ENCODE measurements at places on chromosomes 5 and 9.

GRCh38 chr9:105319202-105319813 is 74.9 kb downstream of the SLC44A1 start:
- no peak for DNase-seq

DNA sequence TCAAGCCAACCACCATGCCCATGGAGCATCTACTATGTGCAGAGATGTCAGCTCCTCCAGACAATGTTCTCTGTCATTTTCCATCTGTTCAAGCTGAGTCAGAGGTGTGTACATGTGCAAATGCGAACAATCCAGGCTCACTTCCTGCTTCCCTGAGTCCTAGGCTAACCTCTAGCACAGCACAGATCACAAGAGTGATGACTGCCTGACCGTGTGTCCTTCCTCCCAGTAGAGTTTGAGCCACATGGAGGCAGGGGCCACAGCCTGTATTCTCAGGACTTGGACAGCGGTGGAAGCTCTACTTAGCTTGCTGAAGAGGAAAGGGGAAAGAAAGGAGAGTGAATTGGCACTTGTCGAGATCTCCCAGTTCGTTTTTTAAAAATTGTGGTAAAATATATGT is 87.2 kb downstream of the KCNIP1 start:
- DNase-seq, result no peak

- DNase-seq, result peak; percentile 73
These were observed 64.3 kb downstream of the RXRA start for GRCh38 chr9:134390537-134390936.

GRCh38 chr5:61609840-61610677 is 278.0 kb downstream of the ZSWIM6 start:
- no peak for DNase-seq

DNA sequence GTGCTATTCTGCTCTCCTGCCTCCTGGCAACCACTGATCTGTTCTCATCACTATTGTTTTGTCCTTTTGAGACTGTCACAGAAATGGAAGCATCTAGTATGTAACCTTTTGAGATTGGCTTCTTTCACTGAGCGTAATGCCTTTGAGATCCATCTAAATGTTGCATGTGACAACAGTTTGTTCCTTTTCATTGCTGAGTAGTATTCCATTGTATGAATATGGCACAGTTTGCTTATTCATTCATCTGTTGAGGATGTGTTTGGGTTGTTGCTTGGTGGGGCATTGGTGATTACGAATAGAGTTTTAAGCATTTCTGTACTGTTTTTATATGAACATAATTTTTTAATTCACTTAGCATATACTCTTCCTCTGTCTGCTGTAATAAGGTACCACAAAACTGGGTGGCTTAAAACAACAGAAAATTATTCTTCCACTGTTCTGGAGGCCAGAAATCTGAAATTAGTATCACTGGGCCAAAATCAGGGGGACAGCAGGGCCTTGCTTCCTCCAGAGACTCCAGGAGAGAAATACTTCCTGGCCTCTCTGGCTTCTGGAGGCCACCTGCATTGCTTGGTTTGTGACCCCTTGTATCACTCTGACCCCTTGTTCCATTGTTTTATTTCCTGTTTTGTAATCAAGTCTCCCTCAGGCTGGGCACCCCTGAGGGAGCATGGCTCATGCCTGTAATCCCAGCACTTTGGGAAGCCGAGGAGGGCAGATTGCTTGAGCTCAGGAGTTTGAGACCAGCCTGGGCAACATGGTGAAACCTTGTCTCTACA is 53.0 kb downstream of the EXOSC2 start:
- DNase-seq, result no peak

- no peak for DNase-seq
These were observed 78.6 kb upstream of the RGMB start for GRCh38 chr5:98694902-98695301.

- no peak for DNase-seq
These were observed 18.9 kb upstream of the LRRC14B start for GRCh38 chr5:172421-172820.

DNA sequence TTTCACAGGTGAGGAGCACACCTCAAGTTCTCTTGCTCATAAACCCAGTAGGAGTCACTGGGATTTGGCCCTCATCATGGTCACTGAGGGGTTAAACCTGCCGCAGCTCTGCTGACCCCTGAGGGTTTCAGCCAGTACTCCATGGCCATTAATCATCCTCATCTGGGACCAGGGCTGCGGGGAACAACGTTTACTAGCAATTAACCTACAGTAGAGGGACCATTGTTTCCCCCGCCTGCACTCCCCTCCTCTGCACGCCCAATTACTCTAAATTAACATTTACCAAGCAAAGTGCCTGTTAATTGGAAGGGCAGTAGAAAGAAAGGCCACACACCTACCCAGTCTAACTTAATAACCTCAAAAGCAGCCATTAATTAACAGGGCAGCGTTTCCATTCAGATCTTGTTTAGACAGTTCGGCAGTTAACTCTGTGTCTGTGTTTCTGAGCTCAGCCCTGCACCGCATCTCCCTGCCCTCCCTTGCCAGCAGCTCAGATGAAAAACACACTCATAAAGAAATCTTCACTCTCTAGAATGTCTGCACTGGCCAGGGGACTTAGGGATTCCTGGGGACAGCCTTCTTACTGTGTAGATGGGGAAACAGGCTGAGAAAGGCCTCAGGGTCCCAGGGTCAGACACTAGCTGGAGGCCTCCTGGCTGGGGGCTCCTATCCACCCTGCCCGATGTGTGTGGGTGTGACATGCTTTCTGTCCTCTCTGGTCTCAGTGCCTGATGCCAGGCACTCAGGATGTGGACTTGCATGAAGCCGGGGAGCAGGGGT is 51.6 kb downstream of the ALG2 start:
- DNase-seq, result no peak

DNA sequence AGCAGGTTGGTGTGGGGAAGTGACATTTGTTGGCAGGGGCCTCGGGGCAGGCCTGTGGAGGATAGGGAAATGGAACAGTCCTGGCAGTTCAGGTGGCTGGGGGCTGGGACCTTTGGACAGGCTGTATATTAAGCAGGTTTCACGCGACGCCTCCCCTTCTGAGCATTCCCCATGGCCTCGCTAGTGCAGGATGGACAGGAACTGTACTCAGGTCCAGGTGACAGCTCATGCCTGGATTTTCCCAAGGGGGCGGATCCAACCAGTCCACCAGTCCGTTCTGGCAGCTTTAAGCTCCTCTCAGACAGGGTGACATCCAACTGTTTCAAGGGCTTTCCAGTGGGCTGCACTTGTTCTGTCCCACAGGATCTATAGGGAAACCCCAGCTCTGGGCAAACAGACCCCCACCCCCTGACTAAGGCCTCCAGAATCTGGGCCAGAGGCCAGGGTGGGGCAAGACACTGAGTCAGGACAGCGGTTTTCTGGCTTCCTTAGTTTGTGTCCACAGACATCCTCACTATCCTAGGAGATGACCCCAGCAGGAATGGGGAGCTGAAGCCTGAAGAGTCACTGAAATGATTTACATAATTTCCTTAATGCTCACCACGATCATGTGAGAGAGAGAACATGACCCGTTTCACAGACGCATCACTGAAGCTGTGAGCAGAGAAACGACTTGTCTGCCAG is 20.9 kb downstream of the CSF2 start:
- DNase-seq, result no peak

DNA sequence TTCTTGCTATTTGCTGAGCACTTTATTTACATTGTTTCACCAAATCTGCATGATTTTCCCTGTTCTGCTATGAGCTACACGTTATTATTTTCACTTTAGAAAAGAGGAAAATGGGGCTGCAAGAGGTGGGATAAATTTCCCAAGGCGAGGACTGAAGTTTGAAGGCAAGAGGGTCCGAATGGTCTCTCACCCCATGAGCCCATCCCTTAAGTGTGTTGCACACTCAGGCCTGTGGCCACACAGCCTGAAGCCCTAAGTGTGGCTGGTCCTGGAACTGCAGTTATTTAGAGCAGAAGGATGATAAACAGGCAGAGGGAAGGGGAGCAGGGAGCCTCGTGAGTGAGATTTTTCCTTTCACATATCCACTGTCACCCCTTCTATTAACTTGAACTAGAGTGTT is 7.8 kb downstream of the PDE8B start:
- no peak for DNase-seq

- no peak for DNase-seq
These were observed 94.0 kb upstream of the SLC25A48 start for GRCh38 chr5:135740475-135740874.

DNA sequence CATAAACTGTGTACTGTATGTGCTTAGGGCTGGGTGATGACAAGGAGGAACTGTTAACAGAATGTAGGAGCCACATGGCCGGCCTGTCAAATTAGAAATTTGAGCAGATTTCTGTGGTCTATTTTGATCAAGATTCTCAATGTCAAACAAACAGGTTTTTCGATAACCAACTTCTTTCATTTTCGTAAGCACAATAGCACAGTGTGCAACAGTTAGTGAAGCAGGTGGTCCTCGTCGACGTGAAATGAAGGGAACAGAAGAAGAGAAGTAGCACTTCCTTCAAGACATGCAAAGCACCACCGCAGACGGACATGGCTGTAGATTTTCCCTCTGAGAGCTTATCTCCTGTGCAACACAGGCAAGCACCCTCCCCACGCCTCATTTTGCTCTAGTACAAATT is 252.1 kb downstream of the CRB2 start:
- no peak for DNase-seq

DNA sequence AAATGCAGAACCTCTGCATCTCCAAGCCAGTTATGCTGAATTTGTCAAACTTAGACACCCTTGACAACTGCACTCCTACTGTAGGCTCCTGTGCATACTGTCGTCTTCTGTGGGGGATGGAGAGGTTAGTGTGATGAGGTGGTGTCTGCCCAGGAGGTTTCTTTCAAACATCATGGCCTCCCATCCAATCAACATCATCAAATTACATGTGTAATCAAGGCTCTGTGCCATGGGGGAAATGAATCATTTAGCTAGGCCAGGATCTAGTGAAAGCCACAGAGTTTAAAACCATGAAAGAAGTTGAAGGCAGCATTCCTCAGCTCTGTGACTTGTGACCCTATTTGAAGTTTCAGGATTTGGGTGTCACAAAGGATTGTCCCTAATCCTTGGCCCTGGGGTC is 240.6 kb downstream of the MARCHF11 start:
- DNase-seq, result no peak

DNA sequence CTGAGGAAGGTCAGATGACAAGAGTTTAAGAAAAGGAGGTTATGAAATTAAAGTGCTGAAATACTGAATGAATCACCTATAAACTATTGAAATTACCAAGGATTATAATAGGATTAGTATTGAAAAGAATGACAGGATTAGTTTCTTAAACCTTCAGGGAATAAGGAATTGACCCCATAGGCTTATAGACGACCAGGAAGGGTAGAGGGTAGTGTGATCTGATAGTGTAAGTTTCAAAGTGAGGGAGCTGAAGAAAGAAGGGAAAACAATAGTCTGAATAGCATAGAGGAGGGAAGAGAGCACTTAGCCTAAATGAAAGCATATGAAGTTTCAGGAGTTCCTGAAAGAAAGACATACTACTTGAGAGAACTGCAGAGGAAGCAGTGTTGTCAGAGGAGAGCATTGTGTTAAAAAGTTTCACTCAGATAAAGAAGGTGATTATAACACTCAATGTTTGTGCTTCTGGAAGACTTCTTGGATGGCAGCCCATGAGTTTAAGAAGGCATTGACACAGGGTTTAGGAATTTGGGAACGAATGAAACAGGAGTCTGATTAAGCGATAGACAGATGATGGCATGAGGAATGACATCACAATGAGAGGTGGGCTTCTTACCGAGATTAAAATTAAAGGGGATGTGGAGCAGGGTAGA is 557.9 kb upstream of the GRAMD2B start:
- DNase-seq, result no peak

DNA sequence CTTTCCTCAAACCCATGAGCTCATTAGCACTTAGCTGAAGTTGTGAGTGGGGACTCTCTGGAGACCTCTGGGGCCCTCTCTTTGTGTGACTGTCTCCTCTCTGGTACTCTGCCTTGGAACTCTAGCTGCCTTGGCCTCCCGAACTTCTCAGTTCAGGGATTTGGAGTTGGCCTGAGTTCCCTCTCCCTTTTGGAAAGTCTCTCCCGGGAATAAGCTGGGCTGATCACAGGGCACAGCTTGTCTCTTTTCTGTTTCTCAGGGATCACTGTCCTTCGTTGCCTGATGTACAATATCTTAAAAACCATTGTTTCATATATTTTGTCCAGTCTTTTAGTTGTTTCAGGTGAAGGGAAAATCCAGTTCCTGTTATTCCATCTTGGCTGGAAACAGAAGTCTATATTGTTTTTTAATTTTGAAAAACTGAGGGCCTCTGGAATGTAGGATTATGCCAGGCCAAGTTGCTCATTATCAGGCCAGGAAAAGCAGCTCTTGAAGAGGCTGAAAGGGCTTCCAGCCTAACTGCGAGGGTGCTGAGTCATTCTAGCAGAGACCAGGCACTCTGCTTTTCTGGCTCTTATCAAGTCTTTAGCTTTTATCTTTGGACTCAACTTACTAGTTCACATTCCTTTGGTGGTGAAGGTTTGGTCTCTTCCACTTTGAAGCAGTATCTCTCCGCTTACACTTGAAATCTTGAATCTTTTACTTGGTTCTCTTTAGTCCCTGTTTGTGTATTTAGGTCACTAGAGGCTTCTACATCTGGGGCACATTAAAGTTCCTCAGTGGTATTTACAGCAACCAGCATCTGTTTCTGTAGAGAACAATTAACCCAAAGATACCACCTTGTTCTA is 8.4 kb upstream of the RGS3 start:
- no peak for DNase-seq

DNA sequence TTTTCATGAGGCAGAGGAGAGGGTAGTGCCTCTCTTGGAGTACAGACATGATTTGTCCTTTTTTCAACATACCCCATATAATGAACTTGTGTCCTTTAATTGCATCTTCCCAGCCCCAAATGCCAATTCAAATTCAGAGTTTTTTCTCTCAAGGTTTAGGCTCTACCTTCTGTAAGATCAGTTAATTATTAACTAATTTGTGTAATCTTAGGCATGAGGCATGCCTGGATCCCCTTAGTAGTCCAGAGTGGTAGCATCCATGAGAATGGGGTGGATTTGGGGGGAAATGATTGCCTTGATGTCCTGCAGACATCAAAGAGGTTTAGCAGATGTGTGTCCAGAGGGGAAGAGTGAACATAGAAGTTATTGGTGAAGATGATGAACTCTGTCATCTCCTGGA is 533.3 kb downstream of the LRRC70 start:
- no peak for DNase-seq

DNA sequence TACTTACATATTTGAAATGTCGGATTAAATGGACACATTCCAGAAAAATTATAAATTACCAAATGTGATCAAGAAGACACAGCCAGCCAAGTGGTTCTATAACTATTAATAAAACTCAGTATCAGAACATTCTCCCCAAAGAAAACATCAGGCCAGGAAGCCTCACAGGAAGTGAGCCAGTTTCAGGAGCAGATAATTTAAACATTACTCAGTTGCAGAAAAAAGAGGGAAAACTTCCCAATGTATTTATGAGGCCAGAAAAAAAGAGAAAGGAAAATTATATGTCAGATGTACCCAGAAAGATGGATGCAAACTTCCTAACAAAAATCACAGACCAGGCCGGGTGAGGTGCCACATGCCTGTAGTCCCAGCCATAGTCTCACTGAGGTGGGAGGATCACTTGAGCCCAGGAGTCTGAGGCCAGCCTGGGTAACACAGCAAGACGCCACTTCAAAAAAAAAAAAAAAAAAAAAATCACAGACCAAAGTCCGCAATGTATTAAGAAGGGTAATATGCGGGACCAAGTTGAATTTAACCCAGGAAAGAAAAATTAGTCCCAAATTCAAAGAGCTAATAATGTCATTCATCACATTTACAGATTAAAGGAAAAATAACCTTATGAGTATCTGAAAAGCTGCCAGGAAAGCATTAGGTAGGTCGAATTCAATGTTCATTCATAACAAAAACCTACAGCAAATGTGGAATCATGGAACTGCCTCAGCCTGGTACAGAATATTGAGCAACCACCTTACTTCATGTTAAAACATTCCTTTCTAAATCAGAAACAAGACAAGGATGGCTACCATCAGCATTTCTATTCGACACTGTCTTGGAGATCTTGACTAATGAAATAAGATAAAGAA is 37.2 kb upstream of the NRARP start:
- no peak for DNase-seq

Data from activated CD4-positive, alpha-beta T cell treated with anti-CD3 and anti-CD28 coated beads for 4 hours (primary cell).